Lower lobe of right lung (tissue), 2 donors: ENCODE measurements at places on chromosomes 3 and 15.

- DNase-seq = no peak
These were observed 9.8 kb upstream of the CELSR3 start for GRCh38 chr3:48672522-48672921.

DNA sequence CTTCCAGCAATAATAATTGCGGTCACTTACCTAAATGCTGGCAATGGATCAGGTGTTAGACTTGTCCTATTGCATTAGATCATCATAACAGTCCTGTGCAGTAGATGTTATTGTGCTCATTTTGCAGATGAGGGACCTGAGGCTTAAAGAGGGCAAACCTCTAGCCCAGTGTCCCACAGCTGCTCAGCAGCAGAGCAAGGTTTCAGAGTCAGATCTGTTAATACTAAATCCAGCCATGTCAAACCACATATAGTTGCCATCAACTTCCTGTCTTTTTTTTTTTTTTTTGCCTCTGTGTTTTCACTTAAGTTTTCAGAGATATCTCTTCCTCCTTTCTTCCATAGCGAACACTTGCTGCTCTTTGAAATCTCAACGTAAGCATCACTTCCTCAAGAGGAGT lies 12.1 kb downstream of the FEZF2 start:
- DNase-seq = no peak

- no peak for DNase-seq
These were observed 117.5 kb upstream of the ARHGEF3 start for GRCh38 chr3:56919137-56919796.

DNA sequence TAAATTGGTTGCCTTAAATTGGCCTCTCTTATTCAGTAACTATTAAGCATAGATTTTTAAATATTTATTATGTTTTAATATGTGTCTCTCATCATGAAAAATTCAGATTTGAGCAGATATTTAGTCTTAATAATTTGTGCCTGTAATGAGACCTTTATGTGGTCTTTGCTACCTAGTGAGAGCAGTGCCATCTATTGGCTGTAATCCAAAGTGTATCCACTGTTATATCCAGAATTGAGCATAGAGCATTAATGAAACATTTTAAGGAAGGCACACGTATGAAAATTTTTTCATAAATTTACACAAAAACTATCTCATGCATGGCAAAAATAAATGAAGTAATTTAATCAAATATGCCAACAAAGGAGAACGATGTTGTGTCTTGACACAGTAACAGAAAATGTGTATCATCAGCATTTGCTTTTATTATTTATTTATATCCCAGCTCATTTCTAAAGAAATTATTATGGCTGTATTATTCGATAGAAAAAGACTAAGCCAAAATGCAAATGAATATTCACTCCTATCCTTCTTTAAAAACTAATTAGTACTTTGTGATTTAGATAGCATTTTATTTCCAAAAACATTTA lies 203.5 kb downstream of the RSRC1 start:
- no peak for DNase-seq

DNA sequence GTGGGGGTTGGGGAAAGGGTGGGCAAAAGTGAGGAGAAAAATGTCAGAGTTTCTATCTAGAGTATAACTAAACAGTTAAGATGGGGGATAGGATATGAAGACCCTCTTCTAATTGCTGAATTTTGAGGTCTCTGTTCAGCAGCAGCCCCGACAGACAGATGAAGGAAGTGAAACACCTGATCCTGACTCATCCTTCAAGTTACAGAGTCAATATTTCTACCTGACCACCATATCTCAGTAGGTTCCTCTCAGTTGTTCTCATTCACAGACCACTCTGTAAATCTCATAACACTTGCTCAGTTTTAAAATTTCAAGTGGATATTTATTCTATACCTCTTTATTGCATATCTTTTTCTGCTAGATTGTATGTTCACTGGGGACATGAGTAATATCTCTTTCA lies 69.5 kb downstream of the CCDC54 start:
- no peak for DNase-seq

GRCh38 chr3:32288819-32289218 lies 50.3 kb downstream of the CMTM8 start:
- no peak for DNase-seq

DNA sequence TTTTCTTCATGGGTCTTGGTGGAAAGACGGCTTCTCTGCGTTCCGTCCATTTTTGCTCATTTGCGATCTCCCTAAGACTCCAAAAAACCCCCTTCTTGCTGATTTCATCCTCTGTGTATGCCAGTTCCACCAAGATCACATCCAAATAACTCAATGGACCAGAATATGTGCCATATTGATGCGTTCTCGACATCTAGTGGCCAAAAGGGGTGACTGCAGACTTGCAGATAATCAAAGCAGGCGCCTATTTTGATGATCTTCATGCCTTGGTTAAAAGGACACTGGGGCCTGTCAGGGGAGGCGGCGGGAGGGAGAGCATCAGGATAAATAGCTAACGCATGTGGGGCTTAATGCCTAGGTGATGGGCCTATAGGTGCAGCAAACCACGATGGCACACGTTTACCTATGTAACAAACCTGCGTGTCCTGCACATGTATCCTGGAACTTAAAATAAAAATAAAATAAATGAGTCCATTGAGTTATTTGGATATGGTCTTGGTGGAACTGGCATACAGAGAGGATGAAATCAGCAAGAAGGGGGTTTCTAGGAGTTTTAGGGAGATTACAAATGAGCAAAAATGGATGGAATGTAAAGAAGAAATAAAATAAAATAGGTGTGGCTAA lies 104.2 kb upstream of the RAD18 start:
- no peak for DNase-seq

DNA sequence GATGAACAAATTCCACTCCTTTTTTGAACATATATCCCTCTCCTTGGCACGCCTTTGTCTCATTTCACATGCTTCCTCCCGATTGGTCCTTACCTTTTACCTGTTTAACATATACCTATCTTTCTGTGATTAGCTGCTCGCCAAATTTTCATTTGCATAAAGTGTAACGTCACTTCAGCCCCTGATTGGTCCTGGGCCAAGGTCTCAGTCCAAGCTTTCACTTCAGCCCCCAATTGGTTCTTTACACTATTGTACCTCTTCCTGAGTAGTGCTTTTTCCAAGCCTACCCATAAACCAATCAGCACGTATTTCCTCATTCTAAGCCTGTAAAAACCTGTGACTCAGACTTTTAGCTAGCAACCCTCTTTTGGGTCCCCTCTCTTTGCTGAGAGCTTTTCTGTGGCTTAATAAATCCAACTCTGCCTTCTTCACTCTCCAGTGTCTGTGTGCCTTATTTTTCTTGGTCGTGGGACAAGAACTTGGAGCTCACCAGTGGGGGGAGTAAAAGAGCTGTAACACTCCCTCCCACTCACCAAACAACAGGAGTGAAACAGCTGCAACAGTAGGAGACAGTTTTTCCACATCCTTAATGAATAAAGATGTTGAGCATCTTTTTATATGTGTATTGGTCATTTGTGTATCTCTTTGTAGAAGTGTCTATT lies 584 bp upstream of the XCR1 start:
- DNase-seq = no peak

- no peak for DNase-seq
These were observed 73.1 kb upstream of the COL8A1 start for GRCh38 chr3:99565331-99565730.

DNA sequence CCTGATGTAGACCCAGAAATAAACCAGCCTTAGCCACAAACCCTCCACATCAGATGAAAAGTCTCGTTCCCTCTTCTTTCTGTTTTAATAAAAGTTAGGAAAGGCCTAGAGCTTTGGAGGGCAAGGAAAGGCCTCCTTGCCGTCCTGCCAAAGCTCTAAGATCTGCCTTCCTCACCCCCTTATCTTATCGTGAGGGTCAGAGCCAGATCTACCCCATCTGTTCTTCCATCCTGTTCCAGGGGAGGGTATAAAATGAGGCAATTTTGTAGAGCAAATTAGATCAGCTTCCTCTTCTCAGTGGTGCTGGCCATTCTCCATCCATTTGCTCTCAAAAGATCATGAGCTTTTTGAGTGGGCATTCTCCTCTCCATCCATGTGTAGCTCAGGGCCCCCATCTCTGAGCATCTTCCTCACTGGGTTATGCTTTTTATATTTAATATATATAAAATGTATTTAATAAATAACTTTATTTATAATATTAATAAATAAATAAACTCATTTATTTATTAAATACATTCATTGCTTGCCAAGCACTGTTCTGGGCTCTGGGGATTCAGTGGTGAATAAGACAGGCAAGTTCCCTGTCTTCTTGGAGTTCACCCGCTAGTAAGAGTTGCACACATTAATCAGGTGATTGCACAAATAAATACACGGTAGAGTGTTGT lies 2.0 kb upstream of the SLC24A1 start:
- DNase-seq = no peak
